T-helper 9 cell (primary cell): ENCODE measurements at places on chromosomes 2 and 18.

- no peak for DNase-seq
Observed at GRCh38 chr2:20988905-20989304, 55.0 kb downstream of the APOB start.

DNA sequence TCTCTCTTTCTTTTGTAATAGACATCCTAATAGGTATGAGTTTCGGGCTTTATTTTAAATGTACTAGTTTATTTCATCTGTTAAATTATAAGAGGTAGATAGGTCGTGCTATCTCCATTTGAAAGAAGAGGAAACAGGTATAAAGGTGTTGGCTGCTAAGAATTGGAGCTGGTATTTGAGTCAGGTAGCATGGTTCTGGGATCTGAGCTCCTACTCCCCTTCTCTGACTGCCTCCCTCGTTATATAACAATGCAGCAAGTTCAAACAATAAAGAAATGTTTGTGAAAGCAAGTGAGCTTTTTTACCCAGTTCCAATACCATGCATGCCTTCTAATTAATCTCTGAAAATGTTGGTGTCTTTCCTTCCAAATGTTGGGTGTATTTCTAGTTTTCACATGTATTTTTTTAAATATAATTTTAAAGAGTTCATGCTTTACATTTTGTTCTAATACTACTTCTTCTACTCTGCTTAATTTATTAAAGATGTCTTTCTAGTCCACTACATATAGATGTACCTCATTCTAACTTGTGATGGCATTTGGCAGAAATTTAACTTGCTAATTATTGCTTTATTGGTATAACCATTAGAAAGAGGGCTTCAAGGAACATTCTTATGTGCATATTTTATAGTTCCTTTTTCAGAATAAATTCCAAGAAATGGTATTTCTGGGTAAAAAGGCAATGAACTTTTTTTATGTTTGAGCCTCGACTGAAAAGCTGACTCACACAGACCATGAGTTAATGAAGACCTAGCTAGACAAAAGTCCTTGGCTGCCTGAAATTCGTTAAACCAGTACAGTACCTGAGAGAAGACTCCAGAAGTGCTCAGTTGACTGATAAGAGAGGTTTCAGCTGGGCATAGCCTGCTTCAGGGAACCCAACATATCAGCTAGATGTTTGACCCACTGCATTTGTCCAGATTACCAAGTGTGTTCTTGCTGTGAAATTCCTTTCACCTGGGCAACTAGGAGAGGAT is 133.5 kb downstream of the CERS6 start:
- DNase-seq, result no peak

DNA sequence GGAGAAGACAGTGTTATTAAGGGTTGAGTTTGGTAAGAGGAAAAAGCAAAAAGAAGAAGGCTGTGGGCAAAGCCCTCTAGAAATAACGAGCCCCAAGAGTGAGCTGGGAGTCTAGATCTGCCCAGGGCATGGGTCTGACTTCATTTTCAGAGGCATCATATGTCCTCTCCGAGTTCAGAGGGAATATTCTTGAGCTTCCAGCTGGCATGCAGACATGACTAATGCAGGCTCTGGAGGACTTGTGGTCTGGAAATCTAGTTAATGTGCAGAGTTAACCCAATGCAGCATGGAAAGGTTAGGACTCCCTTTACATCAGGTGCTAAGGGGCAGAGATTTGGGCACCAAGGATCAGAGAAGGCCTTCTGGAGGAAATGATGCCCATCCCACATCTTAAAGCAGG is 7.3 kb downstream of the ACMSD start:
- DNase-seq, result no peak

DNA sequence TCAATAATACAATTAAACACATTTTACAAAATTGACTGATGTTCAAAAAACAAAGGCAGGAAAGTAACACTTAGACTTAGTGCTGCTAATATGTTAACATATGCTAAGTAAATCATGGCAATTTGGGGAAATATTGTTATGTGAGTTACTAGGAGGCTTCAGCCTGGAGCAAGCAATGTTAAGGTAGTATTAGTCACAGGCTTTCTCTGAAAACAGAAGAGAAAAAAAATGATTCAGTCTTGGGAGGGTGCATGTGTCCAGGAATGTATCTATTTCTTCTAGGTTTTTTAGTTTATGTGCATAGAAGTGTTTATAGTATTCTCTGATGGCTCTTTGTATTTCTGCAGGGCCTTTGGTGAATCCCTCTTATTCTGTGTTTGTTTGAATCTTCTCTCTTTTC is 345.8 kb upstream of the TFPI start:
- DNase-seq, result no peak

DNA sequence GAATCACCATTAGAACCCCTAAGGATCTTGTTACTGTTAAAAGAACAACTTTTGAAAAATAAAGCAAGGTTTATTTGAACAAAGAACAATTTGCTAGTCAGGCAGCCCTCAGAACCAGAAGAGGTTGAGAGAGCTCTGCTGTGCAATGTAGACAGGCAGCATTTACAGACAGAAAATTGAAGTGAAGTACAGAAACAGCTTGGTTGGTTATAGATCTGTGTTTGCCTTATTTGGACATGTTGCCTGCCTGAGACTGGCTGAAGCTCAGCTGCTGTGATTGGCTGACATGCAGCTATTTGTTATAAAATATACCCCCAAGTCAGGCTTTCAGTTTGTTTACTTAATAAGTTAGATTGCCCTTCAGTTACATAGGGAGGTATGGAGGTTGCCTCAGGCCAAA is 12.5 kb downstream of the MSTN start:
- no peak for DNase-seq

DNA sequence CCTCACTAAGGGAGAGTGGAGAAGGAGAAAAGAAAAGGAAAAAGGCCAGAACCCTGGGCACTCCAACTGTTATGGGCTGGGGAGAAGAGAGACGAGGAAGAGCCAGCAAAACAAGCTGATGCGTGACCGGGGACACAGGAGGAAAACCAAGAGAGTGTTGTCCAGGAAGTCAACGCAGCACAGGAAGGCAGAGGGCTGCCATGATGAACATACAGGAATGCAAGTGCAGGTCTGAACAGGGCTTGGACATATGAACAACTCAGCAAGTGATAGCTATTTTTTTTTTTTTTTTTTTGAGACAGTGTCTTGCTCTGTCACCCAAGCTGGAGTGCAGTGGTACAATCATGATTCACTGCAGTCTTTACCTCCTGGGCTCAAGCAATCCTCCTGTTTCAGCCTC is 28.4 kb downstream of the SIX3 start:
- DNase-seq, result no peak

DNA sequence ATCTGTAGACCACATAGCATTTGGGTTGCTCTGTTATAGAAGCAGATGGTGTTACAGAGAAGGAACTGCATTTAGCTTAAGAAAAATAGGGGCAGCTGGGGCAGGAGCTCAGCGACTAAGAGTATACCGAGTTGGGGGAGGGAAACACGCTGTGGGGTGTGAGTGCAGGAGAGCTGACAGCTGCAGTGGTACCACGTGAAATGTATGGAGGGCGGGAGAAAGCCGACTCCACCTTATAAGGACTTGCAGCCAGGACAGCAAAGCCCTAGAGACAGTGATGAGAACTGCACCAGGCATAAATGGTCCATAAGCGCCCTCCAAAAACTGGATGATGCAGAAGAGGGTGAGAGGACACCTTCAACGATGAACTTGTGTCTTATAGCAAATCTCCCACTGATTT is 237.6 kb downstream of the PRKCE start:
- no peak for DNase-seq

DNA sequence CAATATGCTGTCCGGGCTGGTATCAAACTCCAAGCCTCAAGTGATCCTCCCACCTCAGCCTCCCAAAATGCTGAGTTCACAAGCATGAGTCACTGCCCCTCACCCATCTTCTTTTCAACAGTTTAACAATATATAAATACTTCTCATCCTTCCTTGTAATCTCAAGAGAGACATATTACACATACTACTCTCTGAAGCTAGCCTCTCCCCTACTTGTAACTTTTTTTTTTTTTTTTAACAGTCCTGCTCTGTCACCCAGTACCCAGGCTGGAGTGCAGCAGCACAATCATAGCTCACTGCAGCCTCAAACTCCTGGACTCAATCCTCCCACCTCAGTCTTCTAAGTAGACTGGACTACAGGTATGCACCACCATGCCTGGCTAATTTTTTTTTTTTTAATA is 5.7 kb downstream of the GFPT1 start:
- DNase-seq, result no peak

- no peak for DNase-seq
Observed at GRCh38 chr2:74007121-74007520, 22.4 kb downstream of the TET3 start.

GRCh38 chr18:10049747-10050146 is 135.9 kb downstream of the VAPA start:
- DNase-seq, result no peak

DNA sequence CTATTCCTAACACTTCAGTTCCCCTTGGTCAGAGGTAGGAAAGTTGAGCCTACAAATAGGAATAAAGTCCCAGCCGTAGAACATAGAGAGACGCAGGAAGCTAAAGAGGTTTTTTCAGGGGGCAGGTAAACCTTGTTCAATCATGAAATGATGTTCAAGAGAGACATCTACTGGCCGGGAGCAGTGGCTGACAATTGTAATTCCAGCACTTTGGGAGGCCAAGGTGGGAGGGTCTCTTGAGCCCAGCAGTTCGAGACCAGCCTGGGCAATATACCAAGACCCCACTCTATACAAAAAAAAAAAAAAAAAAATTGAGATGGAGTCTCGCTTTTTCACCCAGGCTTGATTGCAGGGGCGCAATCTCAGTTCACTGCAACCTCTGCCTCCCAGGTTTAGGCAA is 66.7 kb upstream of the DNAJC10 start:
- DNase-seq, result no peak

GRCh38 chr2:120653046-120653445 is 82.6 kb upstream of the GLI2 start:
- no peak for DNase-seq

- no peak for DNase-seq
Observed at GRCh38 chr2:120446236-120447126, 100.5 kb downstream of the INHBB start.

DNA sequence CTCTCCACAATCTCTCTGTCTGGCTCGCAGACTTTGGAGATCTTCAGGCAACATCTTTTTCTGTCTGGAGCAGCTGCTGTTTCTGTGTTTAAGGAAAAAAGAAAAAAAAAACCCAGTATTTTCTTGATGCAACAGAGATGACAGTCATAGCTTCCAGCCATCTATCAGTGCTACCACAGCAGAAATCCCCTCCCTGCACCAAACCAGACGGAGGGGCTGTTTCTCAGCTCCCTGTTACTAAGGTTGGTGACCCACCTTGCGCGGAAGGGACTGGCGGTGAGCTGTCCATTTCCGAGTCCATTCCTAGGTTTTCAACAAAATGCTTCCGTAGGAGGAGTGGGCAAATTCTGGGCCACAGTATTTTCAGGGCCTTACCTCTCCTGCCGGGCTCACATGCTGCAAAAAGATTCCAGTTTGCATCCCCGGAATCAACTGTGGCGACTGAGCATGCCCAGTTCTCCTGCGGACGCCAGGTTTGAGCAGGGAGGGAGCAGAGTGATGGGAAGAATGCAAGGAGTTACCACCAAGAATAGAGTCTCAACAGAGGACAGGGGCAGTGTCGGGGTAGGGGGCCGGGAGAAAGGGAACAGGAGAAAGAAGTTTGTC is 1.2 kb downstream of the SLC4A10 start:
- no peak for DNase-seq

DNA sequence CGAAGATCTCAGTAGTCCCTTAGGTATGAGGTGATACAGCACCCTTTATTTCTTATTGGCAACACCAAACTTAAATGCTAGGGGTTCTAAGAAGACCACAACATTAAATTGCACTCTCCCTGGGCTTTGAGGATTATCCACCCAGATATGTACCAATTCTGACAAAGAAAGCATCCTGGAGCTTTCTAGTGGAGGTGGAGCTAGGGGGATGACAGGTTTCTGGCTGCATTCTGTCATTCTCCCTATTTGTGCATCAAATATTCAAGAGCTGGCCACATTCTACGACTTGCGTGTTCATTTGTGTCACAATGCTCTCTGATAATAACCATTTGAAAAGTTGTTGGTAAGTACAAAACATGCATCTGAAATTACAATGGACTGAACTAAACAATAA is 111.1 kb downstream of the CDH2 start:
- no peak for DNase-seq

GRCh38 chr2:20723543-20723942 is 56.6 kb downstream of the GDF7 start:
- DNase-seq, result no peak

DNA sequence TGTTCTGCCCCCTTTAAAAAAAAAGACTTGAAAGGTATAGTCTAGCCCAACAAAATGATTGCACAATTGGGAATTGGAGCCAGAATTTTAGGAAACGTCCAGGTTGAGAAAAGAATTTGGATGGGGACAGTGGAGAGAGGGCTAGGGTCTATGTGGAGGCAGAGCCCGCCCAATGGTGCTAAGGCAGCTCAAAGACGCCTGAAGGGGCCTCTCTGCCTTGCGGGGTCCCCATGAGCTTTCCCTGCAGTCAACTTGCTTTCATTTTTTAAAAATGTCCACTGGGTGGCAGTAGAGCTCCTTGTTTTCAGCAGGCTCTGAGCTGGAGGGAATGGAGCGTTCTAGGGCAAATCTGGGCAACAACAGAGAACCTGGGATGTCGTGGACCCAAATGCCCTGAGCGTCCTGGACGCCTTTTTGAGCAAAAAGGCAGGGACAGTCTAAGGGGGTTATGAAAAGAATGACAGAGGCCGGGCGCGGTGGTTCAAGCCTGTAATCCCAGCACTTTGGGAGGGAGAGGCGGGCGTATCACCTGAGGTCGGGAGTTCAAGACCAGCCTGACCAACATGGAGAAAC is 40.2 kb upstream of the ITM2C start:
- peak; percentile 23 for DNase-seq

DNA sequence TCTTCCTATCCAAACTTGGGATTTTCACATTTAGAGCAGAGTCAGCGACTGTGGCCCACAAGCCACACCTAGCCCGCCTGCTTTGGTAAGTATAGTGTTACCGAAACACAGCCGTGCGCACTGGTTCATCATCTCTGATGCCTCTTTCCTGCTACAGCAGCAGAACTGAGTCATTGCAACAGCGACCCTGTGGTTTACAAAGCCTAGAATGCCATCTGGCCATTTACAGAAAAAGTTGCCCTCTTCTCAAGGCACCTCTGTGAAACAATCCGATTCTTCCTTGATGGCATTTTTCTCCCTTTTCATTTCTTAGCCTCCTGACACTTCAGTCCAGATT is 10.7 kb upstream of the IAH1 start:
- DNase-seq, result no peak
